ENCODE measurements at places on chromosomes 4 and X. TPM values are rescaled to one million over a fixed set of nuclear protein-coding genes. Genes with fewer than 3 reads are reported as not detected.

GRCh38 chrX:97594646-97595224 lies 711.0 kb downstream of the RPA4 start:
- H3K27ac ChIP-seq, result no peak overlapping the region
- H3K36me3 ChIP-seq, result peaks cover 1% of the 10 kb centered on the region
- H3K27me3 ChIP-seq, result no peaks in the 10 kb centered on the region
- H3K4me3 ChIP-seq, result no peak overlapping the region
- no peak for DNase-seq

- H3K27me3 ChIP-seq, result peaks cover 7% of the 10 kb centered on the region
- no peak overlapping the region for H3K4me3 ChIP-seq
- H3K36me3 ChIP-seq, result no peaks in the 10 kb centered on the region
- H3K4me1 ChIP-seq, result peaks cover 8% of the 10 kb centered on the region
Measured at GRCh38 chr4:40329805-40330204, 5.3 kb upstream of the CHRNA9 start.

DNA sequence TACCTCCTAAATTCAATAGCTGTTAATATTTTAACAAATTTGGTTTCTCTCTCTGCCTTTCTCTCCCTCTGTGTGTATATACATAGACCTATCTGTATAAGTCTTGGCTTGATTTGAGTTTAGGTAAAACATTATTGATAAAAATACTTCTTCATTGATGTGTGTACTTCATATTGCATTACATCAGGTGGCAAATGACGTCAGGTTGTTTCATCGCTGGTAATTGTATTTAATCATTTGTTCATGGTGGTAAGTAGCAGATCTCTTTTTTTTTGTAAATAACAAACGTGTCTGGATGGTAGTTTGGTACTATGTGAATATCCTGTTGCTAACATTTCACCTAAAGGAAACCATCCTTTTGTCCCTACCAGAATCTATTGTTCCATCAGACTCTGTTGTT lies 55.1 kb downstream of the GALNT7 start:
- H3K36me3 ChIP-seq, result peaks cover 2% of the 10 kb centered on the region
- H3K27ac ChIP-seq, result no peak overlapping the region
- DNase-seq, result no peak
- H3K4me1 ChIP-seq, result no peaks in the 10 kb centered on the region
- H3K27me3 ChIP-seq, result no peaks in the 10 kb centered on the region

Gene DIPK2B
- total RNA-seq, result not detected

Gene FATE1
- not detected for total RNA-seq

Gene NUDT11
- total RNA-seq, result 1.5 TPM

Gene POLR2B
- 137 TPM for total RNA-seq

Gene AGA
- 15.6 TPM for total RNA-seq

Gene STOX2
- not detected for total RNA-seq

All from activated CD8-positive, alpha-beta memory T cell treated with anti-CD3 and anti-CD28 coated beads, Interleukin-2, amount 10 ng/mL, durations not matched to agents 7 days and 5 days (primary cell).